Naive thymus-derived CD8-positive, alpha-beta T cell (primary cell): ENCODE measurements at places on chromosomes 16 and 17. TPM values are rescaled to one million over a fixed set of nuclear protein-coding genes. Genes with fewer than 3 reads are reported as not detected.

DNA sequence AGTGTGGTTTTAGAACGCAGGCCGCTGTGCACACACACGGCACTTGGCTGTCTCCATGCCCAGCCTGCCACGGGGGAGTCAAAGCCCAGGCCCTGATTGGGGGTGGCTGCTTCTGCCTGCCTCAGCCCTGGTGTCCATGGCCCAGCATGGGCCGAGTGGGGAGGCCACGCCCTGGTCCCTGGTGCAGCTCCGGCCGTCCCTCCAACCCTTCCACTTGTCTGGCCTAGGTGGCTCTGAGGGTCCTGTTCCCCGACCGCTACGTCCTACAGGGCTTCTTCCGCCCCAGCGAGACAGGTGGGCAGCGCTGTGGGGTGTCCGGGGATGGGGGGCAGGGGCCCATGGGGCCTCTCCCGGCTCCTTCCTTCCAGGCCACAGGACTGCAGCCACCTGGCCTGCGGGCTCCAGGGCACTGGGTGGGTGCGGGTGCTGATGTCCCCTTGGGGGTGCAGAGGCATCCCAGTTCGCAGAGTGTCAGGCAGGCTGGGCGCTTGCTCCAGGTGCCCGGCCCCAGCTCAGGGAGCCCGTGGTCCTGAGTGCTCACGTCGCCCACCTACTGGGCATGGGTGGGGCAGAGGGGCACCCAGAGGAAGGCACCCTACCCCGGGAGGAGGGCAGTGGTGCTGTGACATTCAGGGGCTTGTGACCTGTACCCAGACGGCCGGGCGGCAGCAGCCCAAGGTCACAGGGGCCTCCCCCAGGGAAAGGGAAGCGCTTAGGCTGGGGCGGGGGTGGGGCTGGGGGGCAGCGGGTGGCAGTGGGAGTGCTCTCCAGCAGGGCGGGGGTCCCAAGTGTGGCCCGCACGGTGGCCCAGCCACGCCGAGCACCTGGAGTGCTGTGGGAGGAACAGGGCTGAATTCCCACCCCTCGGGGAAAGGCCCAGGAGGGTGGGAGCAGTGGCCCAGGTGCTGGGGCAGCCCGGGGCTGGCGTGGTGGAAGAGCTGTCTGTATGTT, 11.8 kb downstream of the CENPX start:
- no peak for DNase-seq
- no peaks in the 10 kb centered on the region for H3K36me3 ChIP-seq
- no peaks in the 10 kb centered on the region for H3K27me3 ChIP-seq
- H3K27ac ChIP-seq, result no peak overlapping the region
- H3K4me3 ChIP-seq, result no peak overlapping the region

GRCh38 chr16:59612094-59612493, 878.0 kb upstream of the GOT2 start:
- DNase-seq, result no peak
- no peaks in the 10 kb centered on the region for H3K36me3 ChIP-seq
- no peak overlapping the region for H3K4me3 ChIP-seq

GRCh38 chr17:28038802-28039201, 3.7 kb upstream of the NLK start:
- H3K4me3 ChIP-seq, result peak overlapping the region; percentile 7
- DNase-seq, result no peak
- H3K27me3 ChIP-seq, result no peaks in the 10 kb centered on the region
- no peak overlapping the region for H3K27ac ChIP-seq
- H3K36me3 ChIP-seq, result no peaks in the 10 kb centered on the region

DNA sequence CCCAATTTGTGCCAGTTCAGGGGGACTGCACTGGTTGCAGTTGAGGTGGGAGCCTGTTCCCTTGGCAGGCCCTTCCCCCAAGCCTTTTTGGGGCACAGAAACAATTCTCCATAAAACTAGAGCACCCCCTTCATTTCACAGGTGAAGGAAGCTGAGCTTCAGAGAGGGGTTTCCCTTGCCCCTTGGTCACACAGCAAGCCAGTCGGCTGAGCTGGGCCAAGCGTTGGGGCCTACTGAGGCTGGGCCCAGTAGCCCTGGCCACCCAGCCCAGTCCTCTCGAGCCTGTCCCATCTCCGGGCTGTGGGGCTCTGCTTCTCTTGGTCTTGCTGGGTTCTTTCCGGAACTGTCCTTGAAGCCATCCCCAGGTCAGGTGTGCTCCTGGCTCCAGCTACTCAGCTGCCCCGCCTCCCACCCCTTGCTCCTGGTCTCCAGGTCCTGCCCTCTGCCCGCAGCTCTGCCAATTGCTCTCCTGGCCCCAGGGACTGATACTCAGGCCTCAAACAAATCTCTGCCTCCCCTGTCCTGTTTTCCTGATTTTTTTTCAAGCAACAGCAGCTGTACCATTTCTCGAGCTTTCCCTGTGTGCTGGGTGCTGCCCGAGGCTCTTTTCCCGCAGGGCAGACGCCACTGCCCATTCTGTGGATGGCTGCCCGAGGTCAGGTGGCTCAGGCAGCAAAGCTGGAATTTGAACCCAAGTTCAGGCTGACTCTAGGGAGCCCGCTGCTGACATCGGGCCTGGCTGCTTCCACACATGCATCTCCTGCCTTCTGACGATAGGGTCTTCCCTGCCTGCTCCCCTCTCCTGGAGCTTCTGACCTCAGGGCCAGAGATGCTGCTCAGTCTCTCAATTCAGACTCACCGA, 87.4 kb upstream of the NKD1 start:
- DNase-seq, result no peak
- H3K4me3 ChIP-seq, result no peak overlapping the region
- H3K4me1 ChIP-seq, result peaks cover 9% of the 10 kb centered on the region
- no peak overlapping the region for H3K27ac ChIP-seq
- no peaks in the 10 kb centered on the region for H3K36me3 ChIP-seq
- peaks cover 10% of the 10 kb centered on the region for H3K27me3 ChIP-seq

GRCh38 chr16:81520151-81520470, 75.5 kb downstream of the CMIP start:
- H3K4me3 ChIP-seq, result no peak overlapping the region
- peak overlapping the region; percentile 90 for H3K27ac ChIP-seq
- H3K36me3 ChIP-seq, result no peaks in the 10 kb centered on the region
- DNase-seq, result no peak
- no peaks in the 10 kb centered on the region for H3K27me3 ChIP-seq

- DNase-seq, result no peak
- no peaks in the 10 kb centered on the region for H3K4me1 ChIP-seq
- H3K27me3 ChIP-seq, result peaks cover 8% of the 10 kb centered on the region
- no peak overlapping the region for H3K27ac ChIP-seq
- no peaks in the 10 kb centered on the region for H3K36me3 ChIP-seq
- H3K4me3 ChIP-seq, result no peak overlapping the region
These were observed 353.3 kb downstream of the C16orf95 start for GRCh38 chr16:86963600-86964575.

DNA sequence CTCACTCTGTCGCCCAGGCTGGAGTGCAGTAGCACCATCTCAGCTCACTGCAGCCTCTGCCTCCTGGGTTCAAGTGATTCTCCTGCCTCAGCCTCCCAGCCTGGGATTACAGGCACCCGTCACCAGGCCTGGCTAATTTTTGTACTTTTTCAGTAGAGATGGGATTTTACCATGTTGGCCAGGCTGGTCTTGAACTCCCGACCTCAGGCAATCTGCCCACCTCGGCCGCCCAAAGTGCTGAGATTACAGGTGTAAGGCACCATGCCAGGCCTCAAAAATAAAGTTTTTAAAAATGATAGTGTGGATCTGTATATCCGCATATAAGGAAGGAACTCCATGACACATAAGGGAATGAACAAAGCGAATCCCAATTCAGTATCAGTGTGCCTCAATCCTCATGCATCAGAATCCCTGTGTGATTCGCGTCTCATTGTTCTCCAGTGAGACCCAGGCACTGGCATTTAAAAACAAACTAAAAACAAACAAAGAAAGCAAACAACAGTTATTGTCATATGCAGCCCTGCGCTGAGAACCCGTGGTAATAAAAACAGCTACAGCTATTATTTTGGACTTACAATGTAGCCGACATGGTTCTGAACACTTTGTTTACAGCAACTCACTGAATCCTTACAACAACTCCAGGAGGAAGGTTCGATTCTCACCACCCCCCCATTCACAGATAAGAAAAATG, 54.1 kb upstream of the CREBBP start:
- H3K4me1 ChIP-seq, result no peaks in the 10 kb centered on the region
- no peaks in the 10 kb centered on the region for H3K36me3 ChIP-seq
- DNase-seq, result no peak
- no peak overlapping the region for H3K4me3 ChIP-seq

DNA sequence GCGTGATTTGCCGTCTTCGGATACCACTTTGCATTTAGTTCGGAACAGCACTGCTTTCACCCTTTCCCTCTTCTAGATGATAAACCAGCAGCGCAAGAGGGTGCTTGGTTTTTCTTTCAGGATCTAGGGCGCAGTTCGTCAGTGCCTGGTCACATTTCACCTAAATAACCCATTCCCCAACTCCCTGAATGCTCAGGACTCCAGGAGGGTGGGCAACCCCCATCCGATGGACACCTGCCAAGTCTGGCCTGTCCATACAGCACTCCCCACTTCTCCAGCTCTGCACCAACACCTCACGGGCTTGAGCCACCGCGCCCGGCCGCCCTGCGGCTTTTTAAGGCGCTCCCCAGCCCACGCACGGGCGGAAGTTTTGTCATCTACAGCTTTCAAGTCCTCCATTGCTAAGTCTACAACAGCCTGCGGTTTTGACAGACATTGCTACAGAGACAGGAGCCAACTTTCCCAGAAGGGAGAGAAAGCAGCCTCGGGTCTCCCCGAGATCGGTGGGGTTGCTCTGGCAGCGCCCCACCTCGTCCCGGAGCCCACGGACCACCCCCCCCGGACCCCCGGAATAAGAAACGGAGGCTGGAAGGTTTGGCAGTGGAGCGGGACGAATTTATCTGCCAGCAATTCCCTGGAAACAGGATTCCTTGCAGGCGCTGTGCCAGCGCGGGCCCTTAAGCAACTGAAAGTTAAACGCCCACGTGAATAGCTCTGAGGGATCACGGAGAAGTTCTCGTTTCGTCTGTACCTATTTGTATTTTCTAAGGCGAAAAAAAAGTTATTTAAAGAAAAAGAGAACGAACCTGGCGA, 38.6 kb upstream of the SLFN13 start:
- H3K36me3 ChIP-seq, result peaks cover 41% of the 10 kb centered on the region
- H3K27ac ChIP-seq, result peak overlapping the region; percentile 97
- no peaks in the 10 kb centered on the region for H3K27me3 ChIP-seq
- peak overlapping the region; percentile 94 for H3K4me3 ChIP-seq

GRCh38 chr17:9898812-9899211, 6.3 kb downstream of the RCVRN start:
- H3K36me3 ChIP-seq, result no peaks in the 10 kb centered on the region
- no peak overlapping the region for H3K4me3 ChIP-seq
- H3K27ac ChIP-seq, result no peak overlapping the region
- H3K27me3 ChIP-seq, result peaks cover 13% of the 10 kb centered on the region

GRCh38 chr17:75941442-75941819, 589 bp upstream of the FBF1 start:
- peak overlapping the region; percentile 89 for H3K27ac ChIP-seq
- no peaks in the 10 kb centered on the region for H3K27me3 ChIP-seq
- peaks cover 12% of the 10 kb centered on the region for H3K36me3 ChIP-seq
- peak overlapping the region; percentile 93 for H3K4me3 ChIP-seq

DNA sequence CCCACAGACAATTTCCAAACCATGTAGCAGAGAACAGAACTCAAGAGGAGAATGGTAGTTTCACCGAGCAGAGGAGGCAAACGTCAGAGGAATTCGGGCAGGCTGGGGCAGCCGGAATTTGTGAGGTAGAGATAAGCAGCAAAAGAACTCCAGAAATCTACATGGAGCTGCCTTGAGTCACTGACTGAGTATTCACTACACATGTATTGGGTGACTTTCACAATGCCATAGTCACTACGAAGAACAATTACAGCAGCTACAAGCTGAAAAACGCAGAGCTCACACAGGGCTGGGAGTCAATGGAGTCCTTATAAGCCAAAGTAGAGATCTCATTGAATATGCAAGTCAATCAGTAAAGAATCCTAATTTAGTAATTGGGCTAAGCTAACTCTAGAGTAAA, 13.4 kb downstream of the CMC2 start:
- H3K4me3 ChIP-seq, result no peak overlapping the region
- DNase-seq, result no peak
- H3K27ac ChIP-seq, result no peak overlapping the region
- H3K27me3 ChIP-seq, result no peaks in the 10 kb centered on the region
- peaks cover 50% of the 10 kb centered on the region for H3K36me3 ChIP-seq

DNA sequence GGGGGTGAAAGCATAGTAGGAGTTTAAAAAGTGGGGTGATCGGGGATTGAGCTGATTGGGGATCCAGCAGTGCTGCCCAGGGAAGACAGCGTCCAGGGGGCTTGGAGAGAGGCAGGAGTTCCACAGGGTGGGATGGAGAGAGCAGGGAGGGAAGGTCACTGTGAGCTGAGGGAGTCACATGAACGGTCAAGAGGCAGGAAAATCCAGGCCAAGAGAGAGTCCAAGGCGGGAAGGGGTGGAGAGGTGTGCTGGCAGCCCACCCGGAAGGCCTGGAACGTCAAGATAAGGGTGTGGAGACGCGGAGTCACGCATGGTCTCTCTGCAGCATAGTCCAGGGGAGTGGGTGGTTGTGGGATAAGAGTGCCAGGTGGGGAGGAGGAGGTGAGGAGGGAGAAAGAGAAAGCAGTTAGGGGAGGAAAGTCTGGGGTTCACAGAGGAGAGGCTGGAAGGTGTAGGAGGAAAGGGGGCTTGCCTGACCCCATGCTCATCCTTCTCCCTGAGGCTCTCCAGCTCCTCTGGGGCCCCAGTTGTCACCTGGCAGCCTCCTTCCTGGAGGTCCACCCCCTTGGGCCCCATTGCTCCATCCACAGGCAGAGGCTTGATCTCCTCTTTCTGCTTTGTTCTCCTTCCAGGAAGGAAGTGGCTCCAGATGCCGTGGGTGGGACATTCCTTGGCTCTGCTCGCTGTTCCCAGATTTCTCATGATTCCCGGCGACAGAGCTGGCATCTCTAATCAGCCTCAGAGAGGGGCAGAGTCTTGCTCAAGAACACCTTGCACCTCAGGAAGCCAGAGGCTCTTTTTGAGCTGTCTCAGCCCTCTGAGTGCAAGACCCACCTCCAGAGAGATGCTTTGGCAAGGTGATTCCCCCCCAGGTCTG, 28.7 kb downstream of the CCR7 start:
- peaks cover 96% of the 10 kb centered on the region for H3K4me1 ChIP-seq
- peak overlapping the region; percentile 34 for H3K27ac ChIP-seq
- no peaks in the 10 kb centered on the region for H3K27me3 ChIP-seq
- H3K4me3 ChIP-seq, result peak overlapping the region; percentile 50
- no peak for DNase-seq
- H3K36me3 ChIP-seq, result no peaks in the 10 kb centered on the region

DNA sequence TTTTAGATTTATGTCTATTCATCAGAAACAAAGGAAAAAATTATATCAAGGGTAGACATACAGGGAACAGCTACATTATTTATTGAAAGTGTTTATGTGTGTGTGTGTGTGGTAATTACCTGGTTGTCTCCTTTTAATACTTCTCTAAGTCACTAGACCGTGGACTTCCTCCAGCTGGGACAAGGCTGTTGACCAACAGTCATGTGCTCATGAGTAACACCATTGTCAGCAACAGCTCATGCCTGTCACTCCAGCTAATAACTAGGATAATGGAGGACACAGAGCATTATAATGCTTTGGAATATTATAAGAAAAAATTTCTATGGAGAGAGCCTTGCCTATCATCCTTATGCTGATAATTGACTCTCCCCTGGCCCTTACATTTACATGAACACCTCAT, 125.3 kb upstream of the SALL1 start:
- H3K36me3 ChIP-seq, result no peaks in the 10 kb centered on the region
- H3K4me1 ChIP-seq, result no peaks in the 10 kb centered on the region
- no peak overlapping the region for H3K27ac ChIP-seq
- H3K27me3 ChIP-seq, result no peaks in the 10 kb centered on the region
- no peak overlapping the region for H3K4me3 ChIP-seq

Gene TRPV3
- 0.13 TPM for total RNA-seq

Gene SPNS2
- total RNA-seq, result 0.47 TPM

Gene USP6
- total RNA-seq, result 0.33 TPM

Gene TOM1L1
- total RNA-seq, result not detected

Gene G6PC1
- total RNA-seq, result not detected

Gene TPSG1
- total RNA-seq, result not detected
